ENCODE measurements at places on chromosomes 5 and 9. TPM values are rescaled to one million over a fixed set of nuclear protein-coding genes. Genes with fewer than 3 reads are reported as not detected.

The LRRC14B gene
- not detected for total RNA-seq

The FANCC gene
- total RNA-seq, result 11.3 TPM

- no peak for DNase-seq
These were observed 27.1 kb upstream of the GAS1 start for GRCh38 chr9:86974421-86974820.

DNA sequence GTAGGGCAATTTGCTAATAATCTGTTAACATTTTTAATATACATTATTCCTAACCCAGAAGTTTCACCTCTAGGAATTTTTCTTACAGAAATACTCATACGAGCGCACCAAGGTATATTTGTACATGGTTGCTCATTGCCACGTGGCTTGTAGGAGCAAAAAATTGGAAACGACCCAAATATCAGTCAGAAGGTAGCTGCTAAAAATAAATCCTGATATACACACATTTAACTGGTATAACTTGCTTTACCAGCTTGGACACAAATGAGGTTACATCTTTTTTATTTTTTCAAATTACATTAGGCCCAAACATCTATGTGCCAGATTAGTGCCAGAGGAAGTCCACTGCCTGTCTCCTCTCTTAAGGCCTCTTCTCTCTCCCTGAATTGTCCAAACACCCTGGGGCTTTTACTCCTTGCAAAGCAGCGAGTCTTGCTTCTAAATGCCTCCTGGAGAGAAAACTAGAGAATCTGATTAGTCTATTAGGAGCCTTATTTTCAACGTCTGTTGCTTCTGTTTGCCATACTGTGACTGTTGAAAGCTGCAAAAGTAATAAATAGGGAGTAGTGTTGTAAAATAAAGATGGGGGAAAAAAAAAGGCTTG, 92.0 kb upstream of the SSBP2 start:
- no peak for DNase-seq

GRCh38 chr9:106916466-106917235, 53.7 kb downstream of the ZNF462 start:
- DNase-seq, result no peak

DNA sequence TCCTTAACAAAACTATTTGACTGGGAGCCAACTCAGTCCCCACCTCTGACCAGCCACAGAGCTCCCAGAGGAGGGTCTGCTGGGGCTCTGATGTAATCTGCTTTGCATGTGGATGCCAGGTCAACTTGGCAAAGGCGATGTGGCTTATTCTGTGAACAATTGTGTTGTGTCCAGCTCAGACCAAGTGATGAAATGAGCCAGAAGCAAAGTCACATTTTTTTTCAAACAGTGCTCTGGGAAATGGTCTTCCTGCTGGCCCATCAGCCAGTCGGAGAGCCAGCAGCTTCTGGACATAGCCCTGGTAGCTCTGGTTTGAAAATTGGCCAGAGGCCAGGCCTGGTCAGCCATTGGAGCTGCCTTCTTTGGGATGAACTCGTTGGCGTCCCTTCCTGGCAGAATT, 86.5 kb downstream of the ANGPTL2 start:
- no peak for DNase-seq

GRCh38 chr9:123157221-123157620, 111.2 kb downstream of the STRBP start:
- DNase-seq, result no peak

DNA sequence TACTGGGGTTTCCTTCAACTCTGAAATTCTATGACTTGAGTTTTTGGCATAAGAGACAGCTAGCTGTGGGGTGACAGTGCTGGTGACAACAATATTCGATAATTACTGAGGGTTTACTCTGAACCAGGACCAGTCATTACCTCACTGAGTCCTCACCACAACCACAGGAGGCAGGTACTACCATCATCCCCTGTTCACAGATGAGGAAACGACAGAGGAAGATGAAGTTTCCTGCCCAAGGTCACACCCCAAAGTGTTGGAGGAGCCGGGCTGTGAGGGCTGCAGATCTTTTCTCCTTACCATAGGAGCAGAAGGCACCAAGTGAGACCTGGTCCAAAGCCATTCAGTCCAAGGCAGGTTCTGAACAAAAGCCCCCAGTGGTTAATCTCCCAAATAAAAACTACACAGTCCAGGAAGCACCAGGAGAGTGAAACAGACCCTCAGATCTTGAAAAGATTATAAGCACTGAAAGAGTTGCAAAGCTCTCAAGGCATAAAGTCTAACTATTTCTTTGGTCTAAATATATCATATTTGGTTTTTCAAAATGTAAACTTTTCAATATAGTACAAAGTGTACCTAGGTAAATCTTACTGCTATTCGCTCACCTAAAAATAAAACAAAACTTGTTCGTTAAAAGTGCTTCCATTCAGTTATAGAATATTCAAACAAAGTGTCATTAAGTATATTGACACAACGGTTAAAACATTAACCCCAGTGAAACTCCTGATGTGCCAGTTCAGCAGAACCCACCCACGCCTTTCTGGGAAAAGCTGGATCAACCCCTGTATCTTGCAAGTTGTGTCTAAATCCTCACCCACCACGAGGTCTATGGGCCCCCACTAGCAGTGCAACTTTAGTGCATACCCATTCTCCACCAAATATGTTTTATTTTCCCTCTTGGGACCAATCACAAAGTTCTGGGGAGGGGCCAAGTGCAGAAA, 82.6 kb upstream of the EQTN start:
- no peak for DNase-seq

DNA sequence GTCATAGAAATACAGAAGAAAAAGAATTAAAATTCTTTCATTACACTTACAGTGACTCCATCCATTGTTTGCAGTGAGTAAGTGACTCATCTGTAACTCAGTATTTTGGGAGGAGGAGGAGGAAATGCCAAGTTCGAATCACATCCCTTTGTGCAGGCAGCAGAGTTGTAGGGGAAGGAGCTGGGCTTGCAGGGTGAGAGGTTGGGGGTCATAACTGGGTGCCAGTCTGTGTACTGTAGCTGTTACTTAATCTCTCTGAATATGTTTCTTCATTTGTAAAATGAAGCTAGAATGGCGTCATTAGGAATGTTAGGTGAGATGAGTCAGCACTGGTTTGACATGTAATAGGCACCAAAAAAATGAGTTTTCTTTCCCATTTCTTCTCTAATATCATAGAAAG, 235.7 kb upstream of the ADAMTSL1 start:
- DNase-seq, result no peak

Data from lower lobe of right lung (tissue), 2 donors.